ENCODE measurements at places on chromosomes 1 and 21. TPM values are rescaled to one million over a fixed set of nuclear protein-coding genes. Genes with fewer than 3 reads are reported as not detected.

DNA sequence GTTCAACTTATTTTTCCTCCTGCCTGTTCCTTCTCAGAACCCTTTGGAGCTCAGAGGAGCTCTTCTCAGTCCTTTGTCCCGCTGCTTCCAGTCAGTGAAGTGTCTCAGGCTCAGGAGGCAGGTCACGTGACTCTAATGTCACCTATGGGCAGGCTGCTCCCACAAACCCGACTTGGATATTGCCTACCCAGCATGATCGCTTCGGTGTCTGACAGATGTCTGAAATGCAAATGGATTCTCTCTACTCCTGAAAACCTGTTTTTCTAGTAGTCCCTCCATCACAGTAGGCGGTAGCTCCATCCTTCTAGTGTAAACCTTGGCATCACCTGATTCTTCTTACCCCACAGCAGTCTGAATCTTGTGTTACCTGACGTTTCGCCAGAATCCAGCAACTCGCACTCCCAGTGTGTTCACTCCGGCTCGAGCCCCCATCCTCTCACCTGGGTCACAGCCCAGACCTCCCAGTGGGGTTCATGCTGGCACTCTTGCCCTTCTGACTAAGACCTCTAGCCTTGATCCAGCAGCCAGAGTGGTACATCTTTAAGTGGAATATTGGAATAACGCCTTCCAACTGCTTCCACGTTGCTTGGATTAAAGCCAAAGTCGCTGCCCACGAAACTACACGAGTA, 5.4 kb downstream of the PADI6 start:
- no peak for DNase-seq

DNA sequence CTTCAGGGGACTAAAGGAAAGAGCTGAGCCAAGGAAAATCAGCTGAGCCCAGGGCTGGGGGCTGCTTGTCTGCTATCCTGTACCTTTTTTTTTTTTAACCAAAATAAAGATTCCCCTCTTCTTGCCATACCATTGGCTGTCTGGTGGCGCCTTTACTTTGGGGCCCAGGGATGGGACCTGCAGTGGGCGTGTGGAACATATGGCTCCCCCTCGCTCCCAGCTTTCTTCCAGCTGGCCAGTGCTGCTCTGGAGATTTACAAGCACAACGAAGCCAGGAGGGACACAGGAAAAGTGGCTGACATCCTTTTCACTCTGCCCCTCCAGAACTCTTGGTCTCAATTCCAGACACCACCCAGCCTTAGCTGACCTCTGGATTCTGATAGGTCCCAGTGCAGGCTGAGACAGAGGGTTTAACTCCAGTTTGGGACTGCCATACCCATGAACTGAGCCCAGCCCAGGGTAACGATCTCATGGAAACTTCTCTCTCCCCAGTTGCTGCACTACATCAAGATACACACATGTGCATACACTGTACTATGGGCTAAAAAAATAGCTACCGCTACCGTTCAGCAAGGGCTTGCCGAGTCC, 5.4 kb upstream of the SFN start:
- no peak for DNase-seq

GRCh38 chr1:18861590-18861989, 2.1 kb upstream of the TAS1R2 start:
- DNase-seq, result no peak

DNA sequence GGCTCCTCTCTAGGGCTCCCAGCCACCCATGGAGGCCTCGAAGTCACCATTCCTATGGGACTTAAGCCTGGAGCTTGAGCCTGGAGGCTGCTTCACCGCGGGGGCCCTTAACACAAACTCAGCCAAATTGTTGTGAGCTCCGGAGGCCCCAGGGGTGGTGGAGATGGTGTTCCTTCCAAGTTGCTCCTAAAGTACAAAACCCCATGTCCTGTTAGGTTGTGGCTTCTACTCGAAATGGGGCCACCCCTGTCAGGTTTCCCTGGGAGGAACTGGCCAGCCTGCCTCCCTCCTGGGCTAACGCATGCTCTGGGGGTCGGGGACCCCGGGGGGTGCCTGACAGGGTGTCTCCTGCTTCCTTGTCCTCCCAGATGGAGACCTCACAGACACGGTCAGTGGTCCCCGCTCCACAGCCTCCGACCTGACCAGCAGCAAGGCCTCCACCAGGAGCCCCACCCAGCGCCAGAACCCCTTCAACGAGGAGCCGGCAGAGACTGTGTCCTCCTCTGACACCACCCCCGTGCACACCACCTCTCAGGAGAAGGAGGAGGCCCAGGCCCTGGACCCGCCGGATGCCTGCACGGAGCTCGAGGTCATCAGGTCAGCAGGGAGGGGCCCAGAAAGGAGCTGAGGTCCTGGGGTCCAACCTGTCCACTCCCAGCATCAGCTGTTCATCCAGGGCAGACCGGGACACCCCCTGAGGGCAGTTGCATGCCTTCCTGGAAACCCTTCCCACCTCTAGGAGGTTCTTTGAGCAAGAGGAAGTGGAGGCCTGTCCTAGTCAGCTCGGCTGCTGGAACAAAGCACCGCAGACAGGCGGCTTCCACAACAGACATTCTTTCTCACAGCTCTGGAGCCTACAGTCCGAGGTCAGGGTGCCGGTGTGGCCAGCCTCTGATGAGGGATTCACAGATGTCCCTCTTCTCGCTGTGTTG, 10.8 kb upstream of the SLC25A34 start:
- DNase-seq, result no peak

DNA sequence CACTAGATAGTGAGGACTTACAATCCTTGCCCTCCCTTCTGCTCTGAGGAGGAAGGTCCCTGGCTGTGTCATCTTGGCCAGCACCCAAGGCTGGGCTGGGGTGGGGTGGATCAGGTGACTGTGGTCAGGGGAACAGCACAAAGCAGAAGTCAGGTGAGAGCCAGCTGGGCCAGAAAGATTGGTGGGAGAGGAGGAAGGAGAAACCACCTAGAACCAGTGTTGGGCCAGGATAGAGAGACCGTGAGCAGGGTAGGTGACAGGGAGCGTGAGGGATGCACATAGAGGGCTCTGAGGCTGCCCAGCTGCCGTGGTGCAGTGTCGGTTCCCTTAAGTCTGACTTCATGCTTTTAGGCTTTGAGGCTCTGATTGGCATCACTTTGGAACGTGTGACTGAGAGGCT, 22.7 kb downstream of the NCF2 start:
- DNase-seq, result no peak

The NR1I3 gene
- not detected for total RNA-seq

DNA sequence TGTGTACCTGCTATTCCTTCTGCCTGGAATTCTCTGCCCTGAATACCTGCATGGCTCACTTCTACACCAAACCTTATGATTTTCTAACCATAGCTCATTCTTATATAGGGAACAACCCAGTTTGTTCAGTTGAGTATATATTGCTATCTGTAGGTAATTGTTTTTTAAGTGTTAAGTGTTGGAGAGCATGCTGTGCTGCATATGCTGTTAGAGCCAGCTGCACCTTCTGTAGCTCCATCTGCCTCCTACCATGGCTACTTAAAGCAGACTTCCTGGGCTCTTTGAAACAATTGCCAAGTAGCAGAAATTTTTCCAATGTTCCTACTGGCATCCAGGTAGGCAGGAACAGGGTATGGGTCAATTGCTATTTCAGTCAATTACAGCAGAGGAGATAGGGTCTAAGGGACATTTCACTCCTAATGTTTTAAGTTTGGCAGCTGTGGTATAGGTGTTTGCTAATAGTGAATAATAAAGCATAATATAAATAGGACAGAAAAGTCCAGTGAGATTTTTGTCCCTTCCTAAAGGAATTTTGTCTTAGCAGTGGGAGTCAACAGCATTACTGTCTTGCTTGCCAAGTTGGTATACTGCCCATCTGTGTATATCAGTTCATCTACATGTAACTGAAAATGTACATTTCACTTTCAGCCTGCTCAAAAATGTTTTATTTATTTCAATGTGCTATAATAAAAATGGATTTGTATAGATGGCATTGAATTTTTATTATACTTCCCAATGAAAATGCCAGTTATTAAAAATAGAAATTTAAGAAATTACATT, 34.0 kb upstream of the C1orf115 start:
- DNase-seq, result no peak

The ARTN gene
- total RNA-seq, result 0.22 TPM

DNA sequence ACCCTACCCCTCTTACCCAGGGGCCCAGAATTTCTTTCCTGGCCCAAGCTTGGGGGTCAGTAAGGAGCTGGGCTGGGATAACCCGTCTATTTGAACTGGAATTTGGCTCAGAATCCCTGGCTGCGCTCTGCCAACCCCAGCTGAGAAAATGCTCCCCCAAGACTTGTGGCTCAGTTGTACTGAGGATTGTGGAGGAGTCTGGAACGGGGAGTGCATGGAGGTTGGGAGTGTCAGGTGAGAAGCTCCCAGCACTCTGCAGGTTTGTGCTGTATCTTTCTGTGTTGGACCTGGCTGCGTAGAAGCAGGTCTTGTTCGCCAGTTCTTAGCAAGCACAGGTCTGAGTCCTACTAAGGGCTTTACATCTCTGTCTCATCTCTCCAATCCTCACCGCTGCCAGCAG, 1.6 kb downstream of the TCEA3 start:
- DNase-seq, result no peak

DNA sequence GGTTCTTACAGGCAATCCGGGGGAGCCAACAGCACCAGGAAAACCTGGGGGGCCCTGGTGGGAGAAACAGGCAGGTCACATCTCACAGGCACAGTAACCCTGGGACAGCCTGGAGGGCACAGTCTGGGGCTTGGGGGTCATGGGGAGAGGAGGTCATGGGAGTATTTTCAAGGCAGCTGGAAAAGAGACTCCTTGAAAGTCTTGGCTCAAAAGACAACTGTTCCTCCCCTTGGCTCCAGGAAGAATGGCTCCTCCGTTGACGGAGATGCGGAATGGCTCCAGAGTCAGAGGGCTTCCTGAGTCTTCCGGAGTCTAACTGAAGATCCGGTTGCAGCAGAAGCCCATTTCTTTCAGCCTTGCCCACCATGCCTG, 25.9 kb upstream of the PEF1 start:
- no peak for DNase-seq

GRCh38 chr1:248696774-248697173, 5.8 kb downstream of the OR14I1 start:
- no peak for DNase-seq

GRCh38 chr1:243715285-243715684, 134.8 kb downstream of the AKT3 start:
- DNase-seq, result no peak

The KPRP gene
- total RNA-seq, result not detected

DNA sequence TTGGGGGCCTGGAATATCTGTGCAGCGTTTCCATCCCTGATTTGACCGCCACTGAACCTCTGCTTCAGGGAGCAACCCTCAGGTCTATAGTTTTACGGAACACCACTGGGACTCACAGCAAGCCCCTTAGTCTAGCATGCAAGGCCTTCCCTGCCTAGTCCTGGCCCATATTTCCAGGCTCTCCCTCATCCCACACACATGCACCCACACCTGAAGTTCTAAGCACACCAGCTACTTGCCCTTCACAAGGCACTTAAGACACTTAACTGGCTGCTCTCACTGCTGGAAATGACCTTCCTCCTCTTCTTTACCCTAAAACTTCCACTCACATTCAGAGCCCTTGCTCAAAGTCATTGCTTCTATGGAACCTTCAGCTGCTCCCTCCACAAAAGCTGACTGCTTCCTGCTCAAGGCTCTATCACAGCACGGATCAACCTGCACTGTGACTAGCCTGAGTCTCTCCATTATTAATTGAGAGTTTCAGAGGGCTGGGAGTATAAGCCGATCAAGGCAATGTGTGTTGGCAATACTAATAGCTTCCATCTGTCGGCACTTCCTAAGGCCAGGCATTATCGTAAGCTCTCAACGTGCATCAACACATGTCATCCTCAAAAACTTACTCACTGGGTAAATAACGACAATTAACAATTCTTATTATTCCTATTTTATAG, 84.3 kb downstream of the RRAGC start:
- no peak for DNase-seq

The CELA2B gene
- not detected for total RNA-seq

The CLCA1 gene
- total RNA-seq, result not detected

GRCh38 chr1:111565968-111566367, 53.6 kb upstream of the RAP1A start:
- DNase-seq, result no peak

DNA sequence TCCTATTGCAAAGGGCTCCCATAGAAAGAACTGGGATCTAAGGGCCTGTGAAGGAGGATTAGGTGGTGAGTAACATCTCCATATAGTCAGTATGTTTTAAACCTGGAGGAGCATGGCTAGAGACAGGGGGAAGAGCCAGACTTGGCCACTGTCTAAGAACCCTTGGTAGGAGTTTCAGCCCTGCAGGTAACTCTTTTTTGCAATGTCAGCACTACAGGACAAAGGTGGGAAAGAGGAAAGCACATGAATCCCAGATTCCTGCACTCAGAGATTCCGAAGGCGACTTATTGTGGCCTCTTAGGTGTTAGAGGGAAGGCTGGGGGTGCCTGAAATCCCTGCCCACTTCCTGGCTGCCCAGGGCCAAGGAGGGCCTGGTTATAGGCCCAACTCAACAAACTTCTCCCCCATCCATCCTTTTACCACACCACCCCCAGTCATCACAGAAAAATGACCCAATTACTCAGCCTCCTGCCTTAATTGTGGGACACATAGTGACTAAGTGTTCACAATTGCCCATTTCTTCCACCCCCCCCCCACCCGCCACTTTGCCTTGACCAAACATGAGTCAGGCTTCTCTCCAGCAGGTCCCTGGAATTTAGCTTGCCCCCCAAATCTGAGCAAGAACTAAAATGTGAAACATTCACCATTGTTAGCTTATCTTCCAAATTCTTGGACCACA, 1.9 kb upstream of the NTNG1 start:
- DNase-seq, result no peak

DNA sequence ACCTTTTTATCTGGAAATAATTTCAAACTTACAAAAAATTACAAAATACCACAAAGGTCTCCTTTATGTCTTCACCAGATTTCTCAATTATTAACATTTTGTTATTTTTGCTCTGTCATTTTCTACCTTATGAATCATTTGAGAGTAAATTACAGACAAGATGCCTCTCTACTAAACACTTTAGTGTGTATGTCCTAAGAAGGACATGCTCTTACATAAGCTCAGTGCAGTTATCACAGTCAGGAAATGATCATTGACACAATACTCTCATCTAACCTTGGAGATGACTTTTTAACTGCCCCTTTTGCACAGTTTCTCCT, 378.9 kb upstream of the RUNX1 start:
- DNase-seq, result no peak

GRCh38 chr1:64922336-64922735, 44.0 kb downstream of the JAK1 start:
- no peak for DNase-seq

DNA sequence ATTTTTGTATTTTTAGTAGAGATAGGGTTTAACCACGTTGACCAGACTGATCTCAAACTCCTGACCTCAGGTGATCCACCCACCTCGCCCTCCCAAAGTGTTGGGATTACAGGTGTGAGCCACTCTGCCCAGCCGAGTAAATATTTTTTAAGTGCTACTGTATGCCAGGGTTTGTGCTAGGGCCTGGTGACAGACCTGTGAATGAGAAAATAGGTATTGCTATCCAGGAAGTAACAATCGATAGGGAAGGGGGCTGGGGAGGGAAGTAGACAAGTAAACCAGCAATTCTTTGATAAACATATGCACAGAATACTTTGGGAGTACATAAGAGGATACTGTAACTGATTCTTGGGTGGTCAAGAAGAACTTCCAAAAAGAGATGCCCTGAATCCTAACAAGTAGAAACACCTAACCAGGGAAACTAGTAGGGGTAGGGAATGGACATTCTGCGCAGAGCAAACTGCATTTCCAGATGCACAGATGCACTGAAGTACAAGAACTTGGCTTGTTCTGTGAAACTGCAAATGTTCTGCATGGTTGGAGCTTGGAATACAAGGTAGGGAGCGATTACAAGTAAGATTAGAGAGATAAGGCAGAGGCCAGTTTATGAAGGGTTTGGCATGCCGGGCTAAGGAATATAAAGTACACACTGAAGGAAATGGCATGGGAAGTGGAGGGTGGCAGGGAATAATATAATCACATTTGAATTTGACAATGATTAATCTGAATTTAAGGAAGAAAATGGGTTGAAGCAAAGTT, 19.0 kb upstream of the DOCK7 start:
- no peak for DNase-seq
